Cortex of kidney (tissue), 1 donor: ENCODE measurements at places on chromosomes 3 and 15.

DNA sequence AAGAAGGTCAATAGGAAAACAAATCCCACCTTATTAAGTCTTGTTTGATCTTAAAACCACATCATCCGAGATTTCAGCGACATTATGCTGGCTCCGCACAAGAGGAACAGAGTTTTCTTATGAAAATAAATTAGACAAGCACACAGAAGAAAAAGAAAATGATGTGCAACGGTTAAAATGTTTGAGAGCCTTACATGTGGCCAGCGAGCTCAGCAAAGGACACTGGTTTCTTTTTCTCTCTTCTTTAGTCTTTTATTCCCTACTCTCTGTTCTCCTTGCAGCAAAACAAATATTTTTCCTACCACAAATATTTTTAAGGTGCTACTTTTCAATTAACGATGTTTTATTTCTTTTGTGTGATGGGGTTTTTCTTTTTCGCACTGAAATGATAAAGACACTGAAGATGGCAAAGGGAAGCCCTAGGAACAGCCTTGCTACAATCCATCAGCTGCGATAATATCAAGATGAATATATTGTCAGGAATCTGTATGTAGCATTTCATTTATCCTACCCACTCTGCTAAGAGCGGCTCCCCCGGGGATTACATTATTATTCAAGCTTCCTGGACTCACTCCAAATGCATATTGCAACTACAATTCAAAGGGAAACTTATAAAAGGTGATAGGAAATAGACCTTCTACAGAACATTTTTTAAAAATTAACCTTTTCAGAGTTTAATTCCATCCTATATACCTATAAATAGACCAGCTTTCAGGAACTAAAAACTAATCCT, 72.9 kb downstream of the ANXA2 start:
- DNase-seq, result no peak

DNA sequence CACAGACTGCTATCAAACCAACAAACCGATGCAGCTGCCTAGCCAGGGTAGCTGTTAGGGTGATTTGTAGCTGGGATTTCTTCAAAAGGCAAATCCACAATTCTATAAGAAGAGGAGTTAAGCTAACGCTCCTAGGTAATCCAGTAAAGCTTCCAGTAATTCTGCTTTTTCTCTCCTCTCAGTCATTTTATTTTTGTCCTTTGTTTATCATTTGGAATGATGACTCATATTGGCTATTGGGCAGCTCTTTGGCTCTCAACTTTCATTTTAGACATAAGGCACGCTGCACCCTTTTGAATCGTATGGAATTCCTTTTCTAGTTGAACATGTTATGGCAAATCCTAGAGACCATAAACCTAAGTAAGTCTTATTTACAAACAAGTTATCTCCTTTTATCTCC, 53.2 kb upstream of the PPARG start:
- DNase-seq, result no peak

DNA sequence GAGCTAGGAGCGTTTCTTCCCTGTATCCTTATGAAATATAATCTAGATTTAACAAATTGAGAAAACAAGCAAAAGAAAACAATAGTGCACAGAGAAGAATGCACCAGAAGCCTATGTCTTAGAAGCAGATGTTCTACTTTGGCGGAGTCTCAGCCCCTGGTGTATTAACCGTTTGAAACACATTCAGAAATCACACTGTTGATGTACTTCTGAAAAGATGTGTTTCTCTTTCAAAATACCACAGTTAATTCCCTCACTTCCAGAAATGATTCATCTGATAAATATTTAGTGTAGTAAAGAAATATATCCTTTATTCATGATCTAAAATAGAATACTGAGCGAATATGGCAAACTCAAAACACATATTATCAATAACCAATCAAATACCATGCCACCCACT, 77.7 kb downstream of the CBLB start:
- DNase-seq, result no peak

DNA sequence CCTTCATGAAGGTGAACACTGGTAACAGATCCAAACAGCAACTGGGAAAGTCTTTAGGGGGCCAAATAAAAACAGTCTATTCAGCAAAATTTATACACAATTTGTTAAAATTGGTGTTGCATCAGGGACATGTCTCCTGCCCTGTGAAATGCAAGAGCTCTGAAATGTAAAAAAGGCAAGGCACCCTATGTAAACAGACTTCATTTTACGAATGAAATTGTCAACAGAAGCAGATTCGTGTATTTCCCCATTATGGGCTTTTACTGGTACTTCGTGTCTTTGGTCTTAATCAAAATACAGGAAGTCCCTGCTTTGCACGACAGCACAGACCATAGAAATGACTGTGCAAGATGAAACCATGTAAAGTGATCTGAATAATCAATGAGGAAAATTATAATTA, 127.3 kb upstream of the THBS1 start:
- no peak for DNase-seq

DNA sequence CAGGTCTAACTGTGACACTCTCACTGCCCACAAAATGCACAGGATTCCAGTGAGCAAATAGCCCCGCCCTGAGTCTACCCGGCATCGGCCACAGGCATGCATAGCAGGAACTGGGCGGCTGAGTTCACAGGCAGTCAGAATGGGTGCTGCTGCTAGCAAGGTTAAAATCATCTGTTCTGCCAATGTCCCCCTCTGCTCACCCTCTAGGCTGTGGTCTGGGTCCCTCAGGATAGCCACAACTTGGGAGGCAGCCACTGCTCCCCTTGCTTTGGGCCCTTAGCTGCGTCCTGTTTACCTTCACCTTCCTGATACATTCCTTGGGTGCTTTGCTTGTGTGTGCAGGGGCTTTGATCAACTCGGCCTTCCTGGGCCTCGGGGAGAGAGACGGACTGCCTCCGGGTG, 232.9 kb upstream of the RGMA start:
- no peak for DNase-seq

DNA sequence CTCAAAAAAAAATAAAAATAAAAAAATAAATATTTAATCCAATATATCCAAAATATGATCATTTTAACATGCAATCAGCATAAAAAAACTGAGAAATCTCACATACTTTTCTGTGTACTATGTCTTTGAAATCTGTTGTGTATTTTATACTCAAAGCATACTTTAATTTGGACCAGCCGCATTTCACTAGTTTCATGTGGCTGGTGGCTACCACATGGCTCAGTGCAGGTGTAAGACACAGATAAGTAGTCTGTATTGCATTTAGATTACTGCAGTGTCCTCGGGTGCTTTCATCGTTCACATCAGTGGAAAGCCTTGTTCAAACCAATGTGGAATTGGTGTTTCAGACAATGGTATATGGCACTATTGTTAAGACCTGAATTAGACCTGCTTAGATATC, 11.0 kb downstream of the CRTC3 start:
- no peak for DNase-seq

- no peak for DNase-seq
Measured at GRCh38 chr3:178388473-178388872, 147.8 kb upstream of the KCNMB2 start.
